ENCODE measurements at places on chromosomes 4 and X.

- peak; percentile 72 for DNase-seq
- H3K36me3 ChIP-seq: no peaks in the 10 kb centered on the region
- H3K27me3 ChIP-seq: no peaks in the 10 kb centered on the region
- H3K4me1 ChIP-seq: no peaks in the 10 kb centered on the region
These were observed 31.3 kb upstream of the ARHGEF38 start for GRCh38 chr4:105520819-105521790.

DNA sequence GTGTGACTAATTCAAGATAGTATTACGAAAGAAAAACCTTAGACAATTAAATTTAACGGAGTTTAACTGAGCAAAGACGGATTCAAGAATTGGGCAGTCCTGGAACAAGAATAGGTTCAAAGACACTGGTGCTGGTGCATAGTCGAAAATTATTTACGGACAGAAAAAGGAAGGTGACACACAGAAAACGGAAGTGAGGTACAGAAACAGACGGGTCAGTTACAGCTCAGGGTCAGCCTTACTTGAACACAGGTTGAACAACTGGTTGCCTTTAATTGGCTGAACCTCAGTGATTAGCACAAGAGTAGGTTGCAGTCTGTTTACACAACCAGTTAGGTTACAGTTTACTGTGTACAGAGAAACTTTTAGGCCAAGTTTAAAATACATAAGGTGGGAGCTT, 31.5 kb downstream of the KLHL8 start:
- no peak overlapping the region for H3K4me3 ChIP-seq
- no peak overlapping the region for H3K27ac ChIP-seq
- H3K27me3 ChIP-seq: no peaks in the 10 kb centered on the region
- no peak for DNase-seq
- H3K4me1 ChIP-seq: no peaks in the 10 kb centered on the region
- no peaks in the 10 kb centered on the region for H3K36me3 ChIP-seq

- no peaks in the 10 kb centered on the region for H3K27me3 ChIP-seq
- H3K27ac ChIP-seq: no peak overlapping the region
- DNase-seq: no peak
- no peak overlapping the region for H3K4me3 ChIP-seq
- no peaks in the 10 kb centered on the region for H3K36me3 ChIP-seq
These were observed 222.7 kb downstream of the CHIC2 start for GRCh38 chr4:53841711-53842110.

GRCh38 chr4:78599931-78600375, 48.4 kb downstream of the ANXA3 start:
- no peaks in the 10 kb centered on the region for H3K27me3 ChIP-seq
- no peak overlapping the region for H3K27ac ChIP-seq
- H3K4me1 ChIP-seq: no peaks in the 10 kb centered on the region
- no peak for DNase-seq
- peaks cover 93% of the 10 kb centered on the region for H3K36me3 ChIP-seq

DNA sequence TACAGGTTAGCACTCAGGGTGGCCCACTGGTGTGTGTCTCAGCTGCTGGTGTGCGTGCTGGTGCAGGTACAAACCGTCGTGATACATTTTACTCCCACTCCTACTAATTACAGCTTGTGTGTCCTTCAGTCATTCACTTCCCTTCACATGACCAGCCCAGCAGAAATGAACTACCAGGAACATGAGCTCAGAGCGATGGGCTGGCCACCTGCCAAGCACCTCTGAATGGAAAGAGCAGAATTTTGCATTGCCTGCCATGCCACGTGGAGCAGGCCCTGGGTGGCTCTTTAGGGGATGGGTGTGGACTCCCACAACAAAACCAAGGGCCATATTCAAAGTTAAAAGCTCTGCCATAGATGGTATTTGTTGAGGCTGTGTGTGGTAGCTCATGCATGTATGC, 58.9 kb upstream of the PGM2 start:
- H3K27ac ChIP-seq: no peak overlapping the region
- no peaks in the 10 kb centered on the region for H3K27me3 ChIP-seq
- no peaks in the 10 kb centered on the region for H3K4me1 ChIP-seq
- no peaks in the 10 kb centered on the region for H3K36me3 ChIP-seq

- no peaks in the 10 kb centered on the region for H3K36me3 ChIP-seq
- H3K27ac ChIP-seq: no peak overlapping the region
- no peak for DNase-seq
- H3K4me3 ChIP-seq: no peak overlapping the region
These were observed 8.4 kb upstream of the MAB21L2 start for GRCh38 chr4:150573534-150573933.

DNA sequence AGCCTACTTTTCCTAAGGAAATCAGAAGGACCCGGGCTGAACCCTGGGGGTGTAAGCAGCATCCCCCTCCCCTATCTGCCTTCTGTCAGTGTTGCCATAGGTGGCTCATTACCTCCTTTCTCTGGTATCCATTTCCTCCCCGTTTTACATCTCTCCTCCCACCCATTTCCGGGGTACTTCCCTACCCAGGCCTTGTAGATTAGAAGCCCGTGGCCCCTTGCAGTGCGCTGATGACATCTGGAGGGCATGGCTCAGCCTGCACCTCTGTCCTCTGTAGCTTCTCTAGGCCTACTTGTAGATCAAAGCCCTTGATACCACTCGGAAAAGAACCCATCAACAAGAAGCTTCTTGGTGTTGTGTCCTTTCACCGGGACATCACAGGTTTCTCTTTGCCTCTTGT, 71.8 kb downstream of the NBDY start:
- no peaks in the 10 kb centered on the region for H3K36me3 ChIP-seq
- no peak overlapping the region for H3K4me3 ChIP-seq
- no peak overlapping the region for H3K27ac ChIP-seq
- H3K27me3 ChIP-seq: no peaks in the 10 kb centered on the region
- DNase-seq: peak; percentile 55
- no peaks in the 10 kb centered on the region for H3K4me1 ChIP-seq

- no peak for DNase-seq
- no peaks in the 10 kb centered on the region for H3K36me3 ChIP-seq
- no peaks in the 10 kb centered on the region for H3K27me3 ChIP-seq
These were observed 13.5 kb upstream of the GEMIN8 start for GRCh38 chrX:14043209-14043608.

DNA sequence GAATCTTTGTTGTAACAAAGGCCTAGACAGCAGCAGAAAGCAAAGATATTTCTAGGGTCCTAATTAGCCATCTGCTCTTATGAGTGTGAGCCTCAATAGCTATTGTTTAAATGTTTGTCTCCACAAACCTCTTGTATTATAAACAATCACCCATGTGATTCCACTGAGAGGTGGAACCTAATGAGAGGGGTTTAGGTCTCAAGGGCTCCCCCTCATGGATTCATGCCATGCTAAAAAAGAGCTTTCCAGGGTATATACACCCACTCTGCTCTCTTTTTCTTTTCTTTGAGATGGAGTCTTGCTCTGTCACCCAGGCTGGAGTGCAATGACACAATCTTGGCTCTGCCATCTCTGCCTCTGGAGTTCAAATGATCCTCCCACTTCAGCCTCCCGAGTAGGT, 42.1 kb downstream of the TRIM61 start:
- H3K4me3 ChIP-seq: no peak overlapping the region
- no peaks in the 10 kb centered on the region for H3K4me1 ChIP-seq
- DNase-seq: peak; percentile 75
- H3K27me3 ChIP-seq: no peaks in the 10 kb centered on the region

DNA sequence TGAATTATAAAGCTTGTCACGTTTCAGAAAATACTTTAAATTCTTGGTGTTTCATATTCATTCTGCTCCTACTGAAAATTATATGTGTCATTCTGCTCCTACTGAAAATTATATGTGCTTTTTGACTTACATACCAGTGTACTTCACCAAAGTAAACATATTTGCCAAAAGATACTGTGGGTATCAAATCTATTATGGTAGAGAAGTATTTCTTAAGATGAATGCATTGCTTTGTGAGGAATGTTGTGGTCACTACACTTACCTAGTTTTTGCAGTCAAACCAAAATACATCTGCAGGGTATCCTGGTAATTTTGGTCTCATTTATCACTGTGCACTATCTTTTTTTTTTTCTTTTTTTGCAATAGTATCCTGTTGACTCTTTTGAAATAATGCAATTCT, 287.7 kb upstream of the MAD2L1 start:
- no peak overlapping the region for H3K4me3 ChIP-seq
- no peaks in the 10 kb centered on the region for H3K4me1 ChIP-seq
- no peak for DNase-seq

DNA sequence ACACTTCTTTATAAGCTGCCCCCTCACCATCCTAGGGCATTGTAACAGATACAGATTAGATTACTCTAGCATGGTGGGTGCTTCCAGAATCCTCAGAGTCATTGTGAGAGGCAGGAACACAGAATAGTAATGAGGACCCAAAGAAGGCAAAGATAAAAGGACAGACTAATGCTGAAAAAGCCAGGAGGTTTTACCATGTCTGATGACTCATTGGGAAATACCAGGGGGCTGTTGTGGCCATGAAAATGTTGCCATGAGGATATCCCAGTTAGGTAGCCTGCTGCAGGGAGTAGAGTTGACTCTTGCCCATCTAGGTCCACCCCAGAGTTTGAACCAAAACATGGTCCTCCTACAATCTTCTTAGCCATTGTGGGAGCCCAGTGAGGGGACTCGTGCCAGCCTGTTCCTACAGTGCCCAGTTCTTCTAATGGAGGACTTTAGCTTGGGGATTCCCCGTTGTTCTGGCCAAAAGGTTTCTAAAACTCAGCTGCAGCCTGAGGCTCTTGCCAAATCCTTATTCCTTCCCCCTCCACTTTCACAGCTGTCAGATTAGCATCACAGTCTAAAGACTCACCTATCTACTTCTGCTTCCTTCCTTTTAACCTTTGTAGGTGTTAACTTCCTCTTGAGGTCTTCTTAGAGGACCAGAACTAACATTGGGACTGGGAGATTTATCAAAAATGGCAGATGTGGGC, 586.0 kb upstream of the AADAT start:
- DNase-seq: no peak
- H3K27ac ChIP-seq: no peak overlapping the region
- H3K4me1 ChIP-seq: no peaks in the 10 kb centered on the region
- H3K27me3 ChIP-seq: no peaks in the 10 kb centered on the region
- H3K4me3 ChIP-seq: peak overlapping the region; percentile 72

- H3K27ac ChIP-seq: no peak overlapping the region
- H3K27me3 ChIP-seq: no peaks in the 10 kb centered on the region
- H3K36me3 ChIP-seq: no peaks in the 10 kb centered on the region
- H3K4me3 ChIP-seq: no peak overlapping the region
- peak; percentile 22 for DNase-seq
These were observed 169.2 kb upstream of the RBPJ start for GRCh38 chr4:26151615-26152014.

DNA sequence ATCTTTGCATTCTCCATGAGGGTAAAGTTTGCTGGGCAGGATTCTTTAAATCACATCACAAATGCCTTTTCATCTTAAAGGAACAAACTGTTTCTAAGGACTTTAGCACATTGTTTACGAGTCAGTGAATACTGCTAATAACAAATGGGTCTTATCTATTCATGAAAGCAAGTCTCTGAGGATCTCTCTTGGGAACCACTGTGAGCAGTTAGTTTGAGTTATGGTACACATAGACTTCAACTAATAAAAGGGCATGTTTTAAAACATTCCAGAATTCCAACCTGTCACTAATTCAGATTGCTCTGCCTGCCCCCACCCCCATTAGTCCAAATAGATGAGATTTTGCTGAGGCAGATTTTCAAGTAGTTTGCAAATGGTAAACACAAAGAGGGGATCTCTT, 22.3 kb upstream of the GPC3 start:
- H3K4me3 ChIP-seq: no peak overlapping the region
- H3K27ac ChIP-seq: no peak overlapping the region
- DNase-seq: no peak
- no peaks in the 10 kb centered on the region for H3K4me1 ChIP-seq
- no peaks in the 10 kb centered on the region for H3K36me3 ChIP-seq

DNA sequence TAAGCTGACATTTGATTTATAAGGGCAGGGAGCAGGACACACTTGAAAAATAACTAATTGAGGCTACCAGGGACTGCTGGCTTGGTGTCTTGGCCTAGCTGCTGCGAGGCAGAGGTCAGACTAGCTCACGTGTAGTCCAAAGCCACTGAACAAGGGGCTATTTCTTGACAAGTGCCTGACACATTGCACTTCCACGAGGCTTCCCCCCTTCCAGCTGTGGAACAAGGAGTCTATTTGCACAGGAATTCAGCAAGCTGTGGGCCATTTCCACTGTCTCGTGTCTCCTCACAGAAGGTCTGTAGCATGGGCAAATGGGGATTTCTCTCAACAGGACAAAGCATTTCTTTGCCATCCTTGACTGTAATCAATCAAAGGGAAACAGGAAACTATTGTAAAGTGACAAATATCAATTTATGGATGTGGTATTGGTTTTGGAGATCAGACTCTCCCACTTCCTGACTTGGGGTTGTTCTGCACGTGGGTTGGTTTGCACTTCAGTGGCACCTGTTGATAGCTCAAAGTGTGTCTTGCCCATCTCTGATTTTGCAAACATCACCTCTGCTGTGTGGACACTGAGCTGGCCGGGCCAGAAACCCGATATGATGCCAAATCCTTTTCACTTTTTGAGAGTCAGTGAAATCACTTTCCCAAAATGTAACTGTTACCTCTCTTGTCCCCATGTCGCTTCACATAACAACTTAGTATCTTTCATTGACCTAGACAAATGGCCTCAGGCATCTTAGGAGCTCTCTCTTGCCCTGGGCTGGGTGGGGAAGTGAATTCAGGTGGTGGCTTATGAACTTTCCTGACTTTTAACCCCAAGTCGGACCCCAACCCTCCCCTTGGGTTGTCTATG, 107.4 kb upstream of the MAMLD1 start:
- no peak overlapping the region for H3K27ac ChIP-seq
- H3K4me3 ChIP-seq: no peak overlapping the region
- no peaks in the 10 kb centered on the region for H3K36me3 ChIP-seq
- peak; percentile 13 for DNase-seq

DNA sequence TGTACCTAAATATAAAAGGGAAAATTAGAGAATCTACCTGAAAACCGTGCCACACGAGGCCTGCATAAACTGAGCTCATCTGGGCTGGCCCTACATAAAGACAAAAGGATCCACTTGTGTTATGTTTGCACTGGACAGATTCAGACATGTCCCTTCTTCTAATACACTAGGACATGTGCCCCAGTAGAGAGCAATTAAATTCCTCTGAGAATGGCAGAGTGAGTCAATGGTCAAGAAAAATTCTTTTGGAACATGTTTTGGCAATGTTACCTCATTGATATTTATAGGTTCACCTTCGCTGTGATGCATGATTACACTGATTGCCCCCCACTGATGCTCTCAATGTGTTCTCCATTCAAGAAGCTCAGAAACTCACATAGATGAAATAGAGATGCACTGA, 95.2 kb downstream of the MANBA start:
- no peak overlapping the region for H3K4me3 ChIP-seq
- peaks cover 6% of the 10 kb centered on the region for H3K36me3 ChIP-seq
- no peaks in the 10 kb centered on the region for H3K27me3 ChIP-seq
- H3K27ac ChIP-seq: peak overlapping the region; percentile 4
- no peaks in the 10 kb centered on the region for H3K4me1 ChIP-seq
- no peak for DNase-seq

DNA sequence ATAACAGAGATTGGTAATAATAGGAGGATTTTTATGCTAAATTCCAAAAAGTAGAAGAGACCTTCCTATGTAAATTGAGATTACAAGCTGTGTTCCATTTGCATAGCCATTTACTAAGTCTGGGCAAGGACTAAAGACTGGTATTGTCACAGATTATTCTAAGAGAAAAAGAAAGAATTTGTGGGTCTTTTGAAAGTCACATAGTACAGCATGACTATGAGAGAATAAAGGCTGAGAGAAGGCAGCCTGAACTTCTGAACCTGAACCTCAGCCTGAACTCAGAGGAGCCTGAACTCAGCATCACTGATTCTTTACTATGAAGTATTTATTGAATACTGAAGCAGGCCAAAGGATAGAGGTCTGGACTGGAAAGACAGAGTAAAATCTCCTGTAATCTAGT, 297.5 kb downstream of the STPG2 start:
- H3K27ac ChIP-seq: no peak overlapping the region
- H3K4me3 ChIP-seq: no peak overlapping the region
- no peak for DNase-seq
- H3K27me3 ChIP-seq: no peaks in the 10 kb centered on the region
- no peaks in the 10 kb centered on the region for H3K36me3 ChIP-seq
